ENCODE measurements at places on chromosomes 6 and 20. TPM values are rescaled to one million over a fixed set of nuclear protein-coding genes. Genes with fewer than 3 reads are reported as not detected.

RALGAPA2 gene
- total RNA-seq: 27.0 TPM

- peak overlapping the region; percentile 29 for H3K27ac ChIP-seq
- no peaks in the 10 kb centered on the region for H3K36me3 ChIP-seq
- no peak for DNase-seq
- H3K4me3 ChIP-seq: no peak overlapping the region
- peaks cover 31% of the 10 kb centered on the region for H3K4me1 ChIP-seq
- no peaks in the 10 kb centered on the region for H3K27me3 ChIP-seq
Measured at GRCh38 chr6:158565482-158566040, 5.7 kb downstream of the TMEM181 start.

DNA sequence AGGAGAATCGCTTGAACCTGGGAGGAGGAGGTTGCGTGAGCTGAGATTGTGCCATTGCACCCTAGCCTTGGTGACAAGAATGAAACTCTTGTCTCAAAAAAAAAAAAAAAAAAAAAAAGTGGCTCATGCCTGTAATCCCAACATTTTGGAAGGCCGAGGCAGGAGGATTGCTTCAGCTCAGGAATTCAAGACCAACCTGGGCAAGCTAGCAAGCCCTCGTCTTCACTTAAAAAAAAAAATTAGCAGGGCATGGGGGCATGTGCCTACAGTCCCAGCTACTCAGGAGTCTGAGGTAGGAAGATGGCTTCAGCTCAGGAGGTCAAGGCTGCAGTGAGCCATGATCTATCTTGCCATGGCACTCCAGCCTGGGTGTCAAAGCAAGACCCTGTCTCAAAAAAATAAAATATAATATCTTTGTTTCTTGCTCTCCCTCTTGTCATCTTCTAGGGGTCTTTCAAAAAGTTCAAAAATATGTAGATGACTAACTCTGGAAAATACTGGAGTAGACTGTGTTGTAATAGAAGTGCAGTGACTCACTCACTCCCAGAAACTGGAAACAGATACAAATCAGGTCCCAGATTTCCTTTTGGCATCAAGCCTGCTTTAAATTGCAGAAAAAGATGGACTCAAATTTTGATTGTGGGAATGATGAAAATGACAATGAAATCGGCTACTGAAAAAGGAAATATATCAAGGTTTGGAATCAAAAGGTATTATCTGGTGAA, 2.8 kb upstream of the GINM1 start:
- no peak for DNase-seq
- peaks cover 28% of the 10 kb centered on the region for H3K4me1 ChIP-seq
- no peak overlapping the region for H3K27ac ChIP-seq
- no peaks in the 10 kb centered on the region for H3K36me3 ChIP-seq
- H3K4me3 ChIP-seq: no peak overlapping the region

DNA sequence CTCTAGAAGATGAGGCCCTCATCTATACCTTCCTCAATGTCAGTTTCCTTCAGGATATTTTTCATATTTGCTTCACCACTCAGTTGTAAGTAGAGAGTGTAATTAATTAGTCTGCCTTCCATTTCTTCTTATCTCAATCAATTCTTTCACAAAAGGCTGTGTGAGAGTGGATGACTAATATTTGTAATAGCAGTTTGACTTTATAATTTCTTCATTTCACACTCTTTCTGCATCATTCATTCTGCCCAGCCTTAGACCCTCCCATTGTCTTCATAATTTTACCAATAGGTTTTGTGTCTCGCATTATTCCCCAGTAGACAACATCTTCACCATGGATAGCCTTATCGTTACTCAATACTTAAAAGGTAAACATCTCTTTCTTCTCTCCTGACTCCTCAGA, 1239.3 kb upstream of the MAP3K7 start:
- no peak overlapping the region for H3K4me3 ChIP-seq
- DNase-seq: no peak
- no peaks in the 10 kb centered on the region for H3K4me1 ChIP-seq
- H3K27me3 ChIP-seq: no peaks in the 10 kb centered on the region
- no peaks in the 10 kb centered on the region for H3K36me3 ChIP-seq

DNA sequence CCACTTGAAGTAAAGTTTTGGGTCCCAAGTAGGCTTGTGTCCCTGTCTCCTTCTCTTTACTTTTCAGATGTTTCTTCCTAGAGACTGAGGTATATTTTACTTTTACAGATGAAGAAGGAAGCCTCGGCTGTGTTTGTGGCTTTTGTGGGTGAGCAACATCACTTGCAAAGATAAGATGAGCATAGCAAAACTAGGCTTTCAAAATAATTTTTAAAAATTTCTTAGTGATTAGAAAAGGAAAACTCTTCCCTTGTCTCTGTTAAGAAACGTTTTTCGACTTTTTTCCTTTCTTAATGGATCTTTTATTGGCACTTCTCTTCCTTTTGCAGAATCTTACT, 7.6 kb downstream of the PTPN1 start:
- no peak overlapping the region for H3K4me3 ChIP-seq
- no peak for DNase-seq
- H3K27ac ChIP-seq: peak overlapping the region; percentile 98
- no peaks in the 10 kb centered on the region for H3K36me3 ChIP-seq

CCN6 gene
- total RNA-seq: not detected

Measured in spleen (tissue), 13 donors.